Esophagus muscularis mucosa (tissue), 4 donors: ENCODE measurements at places on chromosomes 4 and X. TPM values are rescaled to one million over a fixed set of nuclear protein-coding genes. Genes with fewer than 3 reads are reported as not detected.

BEX2 gene
- total RNA-seq = 10.6 TPM

HELT gene
- total RNA-seq = not detected

GRCh38 chrX:136963973-136964372 lies 69.8 kb downstream of the GPR101 start:
- no peak overlapping the region for H3K4me3 ChIP-seq
- no peaks in the 10 kb centered on the region for H3K36me3 ChIP-seq
- no peaks in the 10 kb centered on the region for H3K27me3 ChIP-seq
- no peak overlapping the region for H3K27ac ChIP-seq
- no peaks in the 10 kb centered on the region for H3K4me1 ChIP-seq

CCDC158 gene
- 1.4 TPM for total RNA-seq

SPATA18 gene
- 5.4 TPM for total RNA-seq

FREM3 gene
- total RNA-seq = not detected

PLP2 gene
- total RNA-seq = 79.0 TPM

- DNase-seq = no peak
- no peaks in the 10 kb centered on the region for H3K27me3 ChIP-seq
- no peak overlapping the region for H3K27ac ChIP-seq
Measured at GRCh38 chrX:136750364-136750763, 30.4 kb downstream of the ARHGEF6 start.

CLNK gene
- total RNA-seq = not detected

SPANXA2 gene
- total RNA-seq = not detected

DNA sequence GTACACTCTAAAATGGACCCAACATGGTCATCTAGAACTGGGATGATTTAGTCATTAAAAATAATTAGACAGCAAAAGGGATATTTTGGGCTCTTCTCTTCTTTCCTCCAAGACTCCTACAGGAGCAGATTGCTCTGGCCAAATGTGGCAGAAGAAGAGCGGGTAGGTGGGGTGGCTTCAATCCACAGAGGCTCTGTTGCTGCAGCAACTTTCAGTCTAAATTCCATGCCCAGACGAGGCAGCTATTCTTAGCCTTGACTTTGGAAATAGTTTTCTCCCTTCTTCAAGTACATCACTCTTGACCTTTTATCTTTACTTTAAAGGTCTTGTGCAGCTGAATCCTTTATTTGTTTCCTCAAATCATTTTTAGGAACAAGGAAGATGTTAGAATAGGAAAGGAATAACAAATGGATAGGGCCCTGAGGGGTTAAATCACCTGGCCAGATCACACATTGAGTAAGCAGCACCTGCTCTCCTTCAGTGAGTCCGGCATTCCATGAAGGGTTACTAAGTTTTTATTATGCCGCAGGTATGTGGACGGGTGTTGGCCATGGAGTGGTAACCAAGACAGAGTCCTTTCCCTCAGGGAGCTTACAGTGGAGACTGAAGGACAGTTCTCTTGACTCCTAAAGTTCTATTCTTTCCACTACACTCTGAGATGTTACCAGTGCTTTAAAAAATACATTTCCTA lies 19.3 kb upstream of the SORBS2 start:
- H3K27ac ChIP-seq = no peak overlapping the region
- no peaks in the 10 kb centered on the region for H3K27me3 ChIP-seq
- H3K4me3 ChIP-seq = no peak overlapping the region
- H3K36me3 ChIP-seq = no peaks in the 10 kb centered on the region
- H3K4me1 ChIP-seq = no peaks in the 10 kb centered on the region
- no peak for DNase-seq

ARX gene
- total RNA-seq = not detected

DSPP gene
- not detected for total RNA-seq

ADAMTS3 gene
- total RNA-seq = 2.5 TPM

DNA sequence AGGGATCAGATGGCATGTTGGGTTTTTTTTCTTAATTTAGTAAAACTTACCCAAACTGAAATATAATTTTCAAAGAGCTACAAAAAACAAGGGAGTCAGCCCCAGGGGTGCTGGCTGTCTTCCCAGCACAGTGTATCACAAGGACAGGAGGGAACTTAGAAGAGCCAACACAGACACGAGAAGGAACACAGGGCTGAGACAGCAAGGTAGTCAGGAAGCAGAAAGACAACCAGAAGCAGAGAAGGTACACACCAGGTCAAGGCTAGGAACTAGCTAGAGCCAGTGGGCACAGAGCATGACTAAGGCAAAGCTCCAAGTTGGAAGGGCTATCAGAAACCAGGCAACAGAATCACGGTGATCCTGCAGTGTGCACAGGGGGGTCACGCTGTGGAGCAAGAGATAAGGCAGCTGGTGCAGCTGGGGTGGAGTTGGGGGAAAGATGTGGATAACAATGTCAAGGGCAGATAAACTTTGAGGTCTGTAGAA lies 168.7 kb downstream of the NR3C2 start:
- H3K27me3 ChIP-seq = no peaks in the 10 kb centered on the region
- H3K4me1 ChIP-seq = peaks cover 24% of the 10 kb centered on the region
- no peak overlapping the region for H3K4me3 ChIP-seq
- DNase-seq = no peak
- no peak overlapping the region for H3K27ac ChIP-seq
- no peaks in the 10 kb centered on the region for H3K36me3 ChIP-seq

DNA sequence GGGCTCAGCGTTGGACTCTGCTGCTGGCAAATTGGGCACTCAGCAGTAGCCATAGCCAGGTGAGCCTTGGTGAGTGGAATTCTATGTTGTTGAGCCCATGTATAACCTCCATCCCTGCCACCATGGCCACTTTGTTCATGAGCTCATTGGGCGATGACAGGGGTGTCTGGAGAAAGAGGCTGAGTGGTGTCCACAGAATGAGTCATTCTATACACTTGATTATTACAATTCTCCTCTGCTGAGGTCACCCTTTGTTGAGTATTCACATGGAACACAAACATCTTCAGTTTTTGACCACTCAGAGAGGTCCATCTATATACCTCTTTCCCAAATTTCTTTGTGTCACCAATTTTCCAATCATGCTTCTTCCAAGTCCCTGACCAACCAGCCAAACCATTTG lies 1341.7 kb downstream of the PCDH7 start:
- no peaks in the 10 kb centered on the region for H3K36me3 ChIP-seq
- no peaks in the 10 kb centered on the region for H3K4me1 ChIP-seq
- no peak overlapping the region for H3K4me3 ChIP-seq
- DNase-seq = no peak

TENM3 gene
- 30.5 TPM for total RNA-seq

- no peaks in the 10 kb centered on the region for H3K27me3 ChIP-seq
- H3K36me3 ChIP-seq = no peaks in the 10 kb centered on the region
- no peak for DNase-seq
- H3K4me1 ChIP-seq = no peaks in the 10 kb centered on the region
- no peak overlapping the region for H3K27ac ChIP-seq
Measured at GRCh38 chr4:68850293-68850692, 34.5 kb downstream of the UGT2B10 start.

GAGE12F gene
- total RNA-seq = not detected

SH3BP2 gene
- 34.5 TPM for total RNA-seq

GRCh38 chrX:131047180-131047579 lies 11.0 kb upstream of the ARHGAP36 start:
- DNase-seq = no peak
- peaks cover 3% of the 10 kb centered on the region for H3K27me3 ChIP-seq
- no peaks in the 10 kb centered on the region for H3K36me3 ChIP-seq
- no peaks in the 10 kb centered on the region for H3K4me1 ChIP-seq
- no peak overlapping the region for H3K4me3 ChIP-seq

ABLIM2 gene
- 8.0 TPM for total RNA-seq

- no peak for DNase-seq
- H3K4me3 ChIP-seq = no peak overlapping the region
- H3K36me3 ChIP-seq = no peaks in the 10 kb centered on the region
- no peaks in the 10 kb centered on the region for H3K4me1 ChIP-seq
Measured at GRCh38 chr4:18556402-18556801, 534.8 kb upstream of the LCORL start.
